ENCODE measurements at places on chromosomes 1 and 21.

DNA sequence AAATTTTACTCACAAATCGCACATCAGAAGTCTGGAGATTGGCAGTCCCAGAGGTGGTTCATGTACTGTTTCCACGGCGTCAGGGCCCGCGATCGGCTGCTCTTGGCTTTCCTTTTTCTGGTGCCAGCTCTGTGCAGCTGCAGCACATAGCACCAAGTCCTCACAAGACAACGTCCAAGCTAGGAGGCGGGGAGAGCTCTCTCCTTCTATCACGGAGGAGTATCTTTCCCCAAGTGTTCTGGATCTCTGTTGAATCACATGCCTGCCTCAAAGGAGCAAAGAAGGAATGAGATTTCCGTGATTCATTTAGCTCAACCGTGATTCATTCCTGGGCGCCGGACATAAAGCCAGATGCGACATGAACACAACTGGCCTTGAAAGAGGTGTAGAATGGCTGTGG, 25.5 kb downstream of the MT1HL1 start:
- peak; percentile 44 for DNase-seq

- peak; percentile 56 for DNase-seq
Measured at GRCh38 chr1:2530513-2531361, 674 bp upstream of the HES5 start.

DNA sequence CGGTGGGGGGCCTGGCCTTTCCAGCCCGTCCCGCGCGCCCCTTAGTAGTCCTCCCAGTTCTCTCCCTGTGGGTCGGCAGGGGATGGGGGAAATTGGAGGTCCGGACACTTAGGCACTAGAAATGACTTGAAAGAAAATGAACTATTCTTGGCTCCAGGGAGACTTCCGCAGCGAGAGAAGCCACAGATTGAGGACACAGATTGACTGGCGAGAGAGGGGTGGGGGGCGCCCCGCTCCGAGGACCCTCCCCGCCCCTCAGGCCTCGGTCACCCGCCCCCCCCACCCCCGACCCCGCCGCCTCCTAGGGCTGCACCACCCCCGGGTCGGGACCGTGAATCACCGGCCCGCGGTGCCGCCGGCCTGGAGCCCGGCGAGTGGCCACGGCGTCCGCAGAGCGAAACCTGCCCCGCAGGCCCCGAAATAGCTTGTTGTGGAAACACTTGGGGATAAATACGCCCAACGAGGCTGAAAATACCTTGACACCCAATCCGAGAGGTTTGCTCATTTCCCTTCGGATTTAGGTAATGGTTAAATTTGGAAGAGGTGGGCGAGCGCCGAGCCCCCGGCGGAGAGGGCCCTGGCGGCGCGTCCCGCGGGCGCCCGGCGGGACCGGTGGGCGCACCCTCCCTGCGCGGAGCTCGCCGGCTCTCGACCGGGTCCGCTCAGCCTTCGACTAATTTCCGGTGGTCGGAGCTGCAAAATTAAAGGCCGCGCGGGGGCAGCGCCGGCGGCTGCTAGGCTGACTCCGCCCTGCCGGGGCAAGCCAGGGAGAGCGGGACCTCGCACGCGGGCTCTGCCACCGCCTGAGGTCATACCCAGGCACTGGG, at the start of gene GFI1:
TSS of gene GFI1 (minus strand) at position 675 of the 827 bp plus-strand sequence. CDS start 3,438 bp downstream, outside the sequence.
- peak; percentile 58 for DNase-seq

DNA sequence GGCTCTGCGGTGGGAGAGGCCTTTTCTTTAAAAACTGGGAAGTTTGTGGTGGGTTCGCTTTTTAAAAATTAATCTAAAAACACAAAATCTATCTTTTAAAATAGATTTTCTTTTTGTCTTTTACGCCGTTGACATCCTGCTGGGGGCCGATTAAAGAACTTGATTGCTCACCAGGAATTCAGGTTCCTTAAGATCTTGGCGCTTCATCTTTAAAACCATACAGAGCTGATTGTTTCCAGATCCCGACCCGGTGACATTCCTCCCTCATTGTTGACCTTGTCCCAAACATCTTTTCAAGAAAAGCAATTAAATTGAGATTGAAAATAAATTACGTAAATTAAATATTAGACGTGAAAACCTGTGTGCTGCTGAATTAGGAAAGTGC, 546 bp upstream of the ZNF697 start:
- DNase-seq, result no peak

DNA sequence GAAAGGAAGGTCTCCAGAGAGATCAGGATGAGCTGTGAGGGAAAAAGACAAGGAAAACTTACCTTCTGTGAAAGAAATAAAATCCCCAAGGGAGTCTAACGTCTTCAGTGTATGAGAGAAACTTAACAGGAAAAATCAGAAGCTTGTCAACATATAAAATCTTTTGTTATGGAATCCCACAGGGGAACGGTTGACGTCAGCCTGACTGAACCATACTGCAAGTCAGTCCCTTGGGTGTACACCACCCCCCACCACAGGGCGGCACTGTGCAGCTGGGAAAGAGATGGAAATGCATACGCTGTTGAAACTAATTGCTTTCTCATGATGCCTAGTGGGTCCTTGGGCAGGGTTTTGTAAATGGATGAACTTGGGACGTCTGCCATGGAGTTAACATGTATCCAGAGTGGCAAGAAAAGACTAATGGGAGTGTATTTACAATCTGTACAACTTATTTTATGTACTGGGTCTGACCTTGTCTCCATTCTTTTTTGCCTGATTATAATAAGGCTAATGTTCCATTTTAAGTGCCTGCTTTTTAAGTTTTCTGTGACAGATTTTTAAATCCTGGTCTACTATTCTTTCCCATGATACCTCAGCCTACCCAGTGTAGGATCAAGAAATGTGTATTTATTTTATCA, 22.7 kb downstream of the UTP25 start:
- DNase-seq, result peak; percentile 47

- DNase-seq, result peak; percentile 85
Measured at GRCh38 chr1:3352952-3353331, 101.5 kb upstream of the ARHGEF16 start.

- DNase-seq, result no peak
Measured at GRCh38 chr1:227994632-227995300, 12.0 kb upstream of the WNT3A start.

DNA sequence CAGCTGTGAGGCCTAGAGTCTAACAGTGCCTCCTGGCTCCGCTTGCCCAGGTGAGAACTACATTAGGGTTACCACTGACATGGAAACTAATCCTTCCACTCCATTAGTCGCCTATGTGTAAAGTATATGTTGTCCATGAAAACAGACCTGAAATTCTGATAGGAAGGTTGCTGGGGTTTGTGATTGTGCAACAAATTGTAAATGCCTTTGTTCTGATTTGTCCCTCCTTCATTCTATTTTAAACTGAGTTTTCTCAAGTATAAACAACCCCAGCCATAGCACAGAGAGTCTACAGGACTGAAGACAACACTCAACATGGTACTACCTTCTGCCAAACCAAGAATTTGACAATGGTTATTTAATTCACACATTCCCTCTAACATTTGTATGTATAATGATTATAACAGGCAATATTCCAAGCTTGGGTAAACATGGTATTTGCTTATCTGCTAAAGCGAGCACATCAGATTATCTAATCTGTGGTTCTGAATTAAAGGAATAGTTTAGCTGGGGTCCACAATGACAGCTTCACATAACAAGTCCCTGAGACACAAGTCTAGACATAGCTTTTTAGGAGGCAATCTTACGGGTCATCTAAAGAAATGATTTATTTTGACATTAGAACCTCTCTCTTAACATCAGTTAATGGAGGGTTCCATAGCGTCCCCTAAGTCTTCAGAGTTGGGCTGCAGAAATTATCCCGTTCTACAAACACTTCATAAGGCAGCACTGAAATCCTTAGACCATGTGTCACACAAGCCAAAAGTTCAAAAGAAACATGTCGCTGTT, 633.0 kb downstream of the SMYD3 start:
- no peak for DNase-seq

- no peak for DNase-seq
Measured at GRCh38 chr1:236795757-236796667, 920 bp downstream of the MTR start.

- no peak for DNase-seq
Measured at GRCh38 chr1:218348628-218349071, 3.5 kb downstream of the TGFB2 start.
